ENCODE measurements at places on chromosomes 2 and 18. TPM values are rescaled to one million over a fixed set of nuclear protein-coding genes. Genes with fewer than 3 reads are reported as not detected.

Gene REG1B
- not detected for total RNA-seq

Gene ZNF892
- total RNA-seq, result 2.4 TPM

Gene SPAST
- 20.9 TPM for total RNA-seq

Gene DSEL
- 60.4 TPM for total RNA-seq

Data from placental pericyte (primary cell).